Activated T-helper 2 cell treated with anti-CD3 and anti-CD28 coated beads, Interferon-gamma antibody, Interleukin-2, Interleukin-4, amounts not matched to agents 10 μg/mL and 5 μg/mL and 100 μg/mL, durations not matched to agents 14 hours and 24 hours and 36 hours (primary cell): ENCODE measurements at places on chromosomes 5 and 9. TPM values are rescaled to one million over a fixed set of nuclear protein-coding genes. Genes with fewer than 3 reads are reported as not detected.

DNA sequence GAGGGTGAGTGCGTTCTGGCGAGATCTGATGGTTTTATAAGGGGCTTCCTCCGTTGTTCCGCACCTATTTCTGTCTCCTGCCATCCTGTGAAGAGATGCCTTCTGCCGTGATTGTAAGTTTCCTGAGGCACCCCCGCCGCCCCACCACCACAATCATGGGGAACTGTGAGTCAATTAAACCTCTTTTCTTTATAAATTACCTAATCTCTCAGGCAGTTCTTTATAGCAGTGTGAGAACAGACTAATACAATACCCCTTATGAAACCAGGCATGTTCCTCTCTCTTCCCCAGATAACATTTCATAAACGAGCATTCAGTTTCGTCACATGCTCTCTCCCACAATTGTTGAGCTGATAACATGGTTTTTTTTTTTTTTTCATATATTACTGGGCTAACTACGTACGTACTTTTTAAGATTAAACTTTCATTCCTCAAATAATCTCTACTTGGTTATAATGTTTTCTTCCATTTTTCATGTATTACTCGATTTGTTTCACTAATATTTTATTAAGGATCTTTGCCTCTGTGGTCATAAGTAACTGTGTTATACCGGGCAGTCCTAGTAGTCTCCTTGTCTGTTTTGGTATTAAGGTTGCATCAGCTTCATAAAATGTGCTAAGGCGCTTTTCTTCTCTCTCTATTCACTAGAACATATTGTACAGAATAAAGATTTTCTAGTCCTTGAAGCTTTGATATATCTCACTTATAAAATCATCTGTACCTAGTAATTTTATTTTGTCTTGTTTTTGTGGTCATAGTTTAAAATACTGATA is 64.9 kb upstream of the MVB12B start:
- no peak for DNase-seq

- DNase-seq, result no peak
Observed at GRCh38 chr5:34030048-34030447, 13.0 kb downstream of the C1QTNF3 start.

- no peak for DNase-seq
Observed at GRCh38 chr5:173231996-173232498, 3.0 kb downstream of the NKX2-5 start.

DNA sequence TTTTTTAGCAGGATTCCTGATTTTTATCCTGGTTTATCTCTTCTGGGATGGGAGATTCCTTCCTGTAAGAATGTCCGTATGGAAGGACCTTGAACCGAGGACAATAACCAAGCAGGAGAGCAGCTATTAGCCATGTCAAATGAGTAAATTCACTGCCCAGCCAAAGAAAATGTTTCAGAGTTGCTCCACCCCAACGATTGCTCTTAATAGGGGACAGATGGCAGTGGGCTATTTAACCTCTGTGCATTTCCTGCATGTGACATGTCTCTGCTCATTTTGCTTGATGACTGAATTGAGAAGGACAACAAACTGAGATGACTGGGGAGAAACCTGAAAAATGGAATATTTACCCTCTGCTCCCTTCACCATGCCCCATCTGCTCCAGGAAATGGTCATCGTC is 479.9 kb upstream of the ZNF462 start:
- no peak for DNase-seq

GRCh38 chr5:142520885-142521284 is 165.0 kb downstream of the FGF1 start:
- DNase-seq, result no peak

DNA sequence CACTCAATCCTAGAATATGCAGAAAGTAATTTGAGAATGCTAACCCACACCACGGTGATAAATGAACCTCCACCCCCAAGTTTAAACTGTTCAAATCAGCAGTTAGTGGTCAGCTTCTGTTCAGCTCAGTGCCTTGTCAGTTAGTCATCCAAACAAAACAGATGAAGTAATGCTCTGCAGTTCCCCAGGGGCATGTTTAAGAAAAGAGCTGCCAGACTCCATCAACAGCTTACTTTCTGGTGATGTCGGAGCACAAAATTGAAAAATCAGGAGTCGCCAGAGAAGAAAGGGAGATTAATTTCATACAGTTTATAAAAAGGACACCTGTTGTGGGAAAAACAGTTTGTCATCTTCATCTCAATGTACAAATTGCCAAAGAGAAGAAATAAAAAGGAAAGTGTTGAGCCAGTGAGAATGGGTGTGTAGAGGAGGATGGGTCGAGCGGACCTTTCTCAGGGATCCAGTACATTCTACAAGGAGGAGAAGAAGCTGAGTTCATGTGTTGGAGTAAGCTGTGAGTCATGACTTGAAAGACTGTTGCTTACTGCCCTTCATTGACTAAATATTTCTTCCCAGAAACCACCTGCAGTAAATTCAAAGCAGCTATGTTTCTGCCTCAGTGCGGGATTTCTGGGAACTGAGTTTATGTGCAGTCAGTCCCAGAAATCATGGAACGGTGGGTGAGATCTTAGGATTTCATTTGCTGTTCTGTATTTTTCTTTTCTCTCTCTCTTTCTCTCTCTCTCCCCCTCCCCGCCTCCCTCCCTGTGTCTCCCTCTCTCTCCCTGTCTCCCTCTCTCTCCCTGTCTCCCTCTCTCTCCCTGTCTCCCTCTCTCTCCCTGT is 13.7 kb downstream of the TRIO start:
- no peak for DNase-seq

DNA sequence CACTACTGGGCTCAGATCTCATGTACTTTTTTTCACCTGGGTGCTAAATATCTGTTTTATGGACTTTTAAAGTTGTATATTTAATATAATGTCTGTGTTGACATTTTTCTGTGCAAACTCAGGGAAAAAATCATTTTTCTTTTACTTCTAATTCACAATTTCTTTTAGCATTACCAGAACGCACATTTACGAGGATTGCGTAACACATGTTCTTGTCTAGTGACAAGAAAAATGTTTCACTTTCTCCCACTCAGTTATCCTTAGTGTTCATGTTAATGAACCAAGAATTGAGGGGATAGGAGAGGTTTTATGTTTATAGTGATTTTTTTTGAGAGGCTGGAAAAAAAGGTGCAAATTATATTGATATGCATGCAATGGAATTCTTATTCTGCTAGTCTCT is 86.3 kb upstream of the PJA2 start:
- no peak for DNase-seq

DNA sequence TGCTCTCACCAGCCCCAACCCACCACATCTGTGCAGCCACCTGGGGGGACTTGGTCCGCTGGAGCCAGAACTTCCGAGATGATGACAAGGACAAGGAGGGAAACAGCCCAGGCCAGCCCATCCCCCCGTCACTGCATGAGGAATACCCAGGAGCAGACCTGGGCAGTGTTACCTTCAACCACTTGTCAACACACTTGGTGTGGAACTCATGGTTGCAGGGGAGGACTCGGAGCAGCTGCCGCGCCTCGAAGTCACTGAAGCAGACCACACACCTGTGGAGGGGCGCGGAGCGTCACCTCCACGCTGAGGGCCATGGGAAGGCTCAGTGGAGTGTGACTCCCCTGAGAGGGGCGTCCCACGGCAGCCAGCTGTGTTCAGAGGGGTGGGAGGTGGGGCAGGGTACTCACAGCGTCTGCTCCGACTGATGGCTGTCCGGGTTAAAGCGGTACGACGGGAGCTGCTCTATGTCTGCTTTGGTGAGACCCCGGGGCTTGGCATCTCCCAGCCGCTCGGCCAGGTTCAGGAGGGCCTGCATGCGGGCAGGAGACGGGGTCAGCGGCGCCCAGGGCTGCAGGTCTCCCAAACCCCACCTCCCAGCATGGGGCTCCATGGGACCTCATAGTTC is 8.0 kb downstream of the RNF44 start:
- DNase-seq, result no peak

DNA sequence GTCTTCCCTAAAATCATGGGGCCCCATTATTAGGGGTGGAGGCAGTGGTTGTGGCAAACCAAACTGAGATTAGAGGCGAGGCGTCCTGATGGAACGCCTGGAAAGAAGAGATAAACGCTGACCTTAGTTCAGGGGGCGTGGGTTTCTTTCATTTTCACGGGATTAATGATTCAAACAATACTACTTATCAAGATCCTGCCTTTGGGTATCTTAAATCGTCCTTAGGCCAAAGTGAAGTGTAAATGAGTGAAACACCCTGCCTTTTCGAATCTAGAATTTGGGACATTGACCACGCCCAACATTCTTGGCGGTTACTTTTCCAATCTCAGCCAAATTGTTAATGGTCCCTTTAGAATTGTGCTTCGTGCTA is 1.0 kb upstream of the UBTD2 start:
- DNase-seq, result no peak

- DNase-seq, result no peak
Observed at GRCh38 chr5:6708814-6709213, 4.4 kb upstream of the TENT4A start.

PFN3 gene
- total RNA-seq, result not detected in 2 replicates

LHX3 gene
- not detected in 2 replicates for total RNA-seq

DNA sequence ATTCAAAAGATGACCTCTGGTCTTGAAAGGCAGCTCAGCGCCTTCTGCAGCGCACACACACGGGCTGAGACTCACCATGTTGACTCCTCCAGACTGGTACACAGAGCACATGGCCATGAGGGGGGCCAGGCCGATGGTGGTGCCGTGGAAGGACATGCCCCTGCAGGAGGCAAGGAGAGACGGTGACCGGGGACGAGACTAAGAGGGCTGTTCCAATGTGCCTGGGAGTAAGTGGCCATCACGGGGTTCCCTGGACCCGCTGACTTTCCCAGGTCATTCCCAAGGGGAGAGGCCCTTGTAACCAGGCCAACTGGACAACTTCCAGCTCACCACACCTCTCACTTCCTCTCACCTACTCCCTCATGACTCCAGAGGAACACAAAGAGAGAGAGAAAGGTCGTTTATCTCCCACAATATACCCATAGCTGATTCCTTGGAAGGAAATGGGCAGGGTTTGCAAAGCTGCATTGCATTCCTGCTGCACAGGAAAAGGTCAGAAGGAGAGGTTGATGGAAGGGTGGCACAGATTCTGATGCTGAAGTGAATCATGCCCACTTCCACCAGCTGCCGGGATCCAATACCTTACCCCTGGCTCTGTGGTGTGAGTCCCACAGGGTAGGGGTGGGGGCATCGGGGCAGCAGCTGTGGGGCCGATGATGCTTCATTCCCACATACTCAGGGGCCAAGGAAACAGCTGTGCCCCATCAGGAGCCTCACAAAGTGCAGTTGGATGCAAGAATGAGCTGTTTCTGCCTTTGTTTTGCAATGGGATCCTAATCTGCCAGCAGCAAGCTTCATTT is 47.2 kb downstream of the NIPAL4 start:
- no peak for DNase-seq

GRCh38 chr5:1926471-1927341 is 44.0 kb upstream of the IRX4 start:
- no peak for DNase-seq

DNA sequence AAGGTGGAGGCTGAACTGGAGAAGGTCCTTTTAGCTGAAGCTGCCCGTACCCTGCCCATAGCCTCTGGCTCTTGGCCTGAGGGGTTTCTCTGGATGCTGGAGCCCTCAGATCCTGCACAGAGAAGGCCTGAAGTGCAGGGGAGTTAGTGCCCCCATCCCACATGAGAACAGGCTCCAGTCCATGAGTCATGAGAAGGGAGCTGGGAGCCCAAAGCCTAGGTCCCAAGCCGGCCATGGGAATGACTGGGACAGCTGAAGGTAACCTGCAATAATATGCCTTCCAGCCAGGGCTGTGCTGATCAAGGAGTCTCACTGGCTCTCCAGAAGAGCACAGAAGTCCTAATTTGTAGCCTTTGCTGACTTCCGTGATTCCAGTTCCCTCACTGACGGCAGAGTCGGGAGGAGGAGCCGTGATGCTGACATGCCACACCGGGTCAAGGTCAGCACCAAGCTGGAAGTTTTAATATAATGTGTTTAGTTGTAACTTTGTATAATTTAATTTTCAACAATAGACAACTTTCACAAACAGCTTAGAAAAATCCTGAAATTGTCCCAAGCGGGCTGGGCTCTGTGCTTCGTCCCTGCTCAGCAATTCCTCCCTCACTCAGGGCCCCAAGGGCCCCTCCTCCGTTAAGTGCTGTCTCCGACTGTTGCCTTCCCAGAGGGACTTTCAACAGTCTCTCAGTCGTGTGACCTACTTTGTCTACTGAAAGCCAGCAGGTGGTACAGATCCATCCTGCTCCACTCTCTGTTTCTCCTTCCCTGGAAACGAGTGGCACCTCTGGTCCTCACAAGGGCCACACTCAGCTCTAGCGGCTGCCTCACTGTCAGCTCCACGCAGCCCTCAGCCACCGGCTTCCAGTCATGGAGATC is 387.8 kb downstream of the GADD45G start:
- no peak for DNase-seq

DNA sequence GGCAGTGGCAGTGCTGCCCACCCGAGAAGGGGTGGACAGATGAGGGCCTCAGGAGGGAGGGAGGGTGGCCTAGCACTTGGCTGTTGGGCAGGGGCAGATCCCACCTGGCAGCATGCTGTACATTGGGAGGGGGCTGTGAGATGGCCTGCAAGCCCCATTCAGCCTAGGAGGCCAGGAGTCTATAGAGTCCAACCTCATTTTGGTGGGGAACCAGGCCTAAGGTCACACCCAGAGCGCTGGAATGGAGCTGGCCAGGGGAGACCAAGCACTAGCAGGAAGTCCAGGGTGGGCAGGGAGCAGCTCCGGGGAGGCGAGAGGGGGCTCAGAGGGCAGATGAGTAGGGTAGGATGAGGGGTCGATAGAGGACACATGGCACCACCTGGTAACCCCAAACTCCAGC is 22.9 kb downstream of the TRIM14 start:
- DNase-seq, result no peak

DNA sequence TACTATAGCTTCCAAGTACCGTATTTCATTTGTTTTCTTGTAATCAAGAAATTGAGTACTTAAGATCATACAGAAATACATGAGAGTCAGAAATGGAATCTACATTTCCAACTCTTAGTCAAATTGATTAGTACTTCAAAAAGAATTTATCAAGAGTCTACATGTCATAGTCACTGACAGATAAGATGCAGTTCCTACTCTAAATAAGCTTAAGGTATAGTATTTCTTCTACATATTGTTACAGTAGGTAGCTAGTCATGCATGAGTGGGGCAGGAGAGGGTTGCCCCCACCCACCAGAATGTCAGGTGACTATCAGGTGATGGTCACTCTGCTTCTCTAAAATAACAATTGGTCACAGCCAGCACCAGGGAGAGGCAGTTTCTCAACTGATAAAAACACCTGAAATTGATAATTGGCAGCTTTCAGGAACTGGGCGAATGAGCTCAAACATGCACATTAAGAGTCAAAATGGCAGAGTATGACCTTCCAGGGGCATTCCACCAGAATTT is 2.9 kb downstream of the BAAT start:
- no peak for DNase-seq
